ENCODE measurements at places on chromosomes 5 and 9. TPM values are rescaled to one million over a fixed set of nuclear protein-coding genes. Genes with fewer than 3 reads are reported as not detected.

The SLC28A3 gene
- polyA plus RNA-seq = 0.07 TPM

The TNFSF8 gene
- 0.49 TPM for polyA plus RNA-seq

- no peak for DNase-seq
Measured at GRCh38 chr9:27967210-27967609, 393.9 kb upstream of the C9orf72 start.

DNA sequence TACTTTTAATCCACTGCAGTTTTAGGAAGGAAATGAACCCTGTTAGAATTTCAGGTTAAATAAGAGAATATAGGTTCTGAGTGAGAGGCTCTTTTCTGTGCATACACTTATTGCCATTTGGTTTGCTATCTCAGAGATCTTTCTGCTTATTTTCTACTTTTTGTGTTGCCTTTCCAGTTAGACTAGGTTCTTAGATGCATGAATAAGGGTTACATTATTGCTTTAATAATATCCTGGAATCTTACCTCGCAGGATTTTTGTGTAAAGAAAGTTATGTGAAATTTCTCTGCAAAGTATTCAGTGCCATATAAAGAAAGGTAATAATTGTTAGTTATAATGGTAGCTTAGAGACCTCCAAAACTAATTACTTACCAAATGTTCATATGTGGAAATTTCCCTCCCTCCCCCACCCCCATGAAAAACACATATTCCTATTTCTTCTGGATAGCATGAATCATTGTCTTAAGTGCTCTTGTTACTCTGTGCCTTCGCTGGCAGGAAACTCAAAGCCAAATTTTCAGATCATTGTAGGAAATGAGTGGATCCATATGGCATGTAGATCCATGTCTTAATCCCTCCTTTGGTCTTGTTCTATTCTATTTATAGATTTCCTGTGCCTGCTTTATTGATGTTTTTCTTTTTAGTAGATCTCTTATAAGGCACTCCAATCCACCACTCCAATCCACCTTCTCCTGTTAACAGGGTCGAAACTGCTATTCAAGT is 2.7 kb upstream of the APBA1 start:
- DNase-seq = no peak

- DNase-seq = no peak
Measured at GRCh38 chr5:68543212-68543611, 327.7 kb downstream of the PIK3R1 start.
